Stimulated activated CD4-positive, alpha-beta T cell treated with anti-CD3 and anti-CD28 coated beads, Interleukin-1b, Interleukin-23, amount 100 ng/mL, for 1 hour (primary cell): ENCODE measurements at places on chromosomes 5 and 9.

- no peak for DNase-seq
Measured at GRCh38 chr5:40226906-40227305, 452.8 kb upstream of the PTGER4 start.

DNA sequence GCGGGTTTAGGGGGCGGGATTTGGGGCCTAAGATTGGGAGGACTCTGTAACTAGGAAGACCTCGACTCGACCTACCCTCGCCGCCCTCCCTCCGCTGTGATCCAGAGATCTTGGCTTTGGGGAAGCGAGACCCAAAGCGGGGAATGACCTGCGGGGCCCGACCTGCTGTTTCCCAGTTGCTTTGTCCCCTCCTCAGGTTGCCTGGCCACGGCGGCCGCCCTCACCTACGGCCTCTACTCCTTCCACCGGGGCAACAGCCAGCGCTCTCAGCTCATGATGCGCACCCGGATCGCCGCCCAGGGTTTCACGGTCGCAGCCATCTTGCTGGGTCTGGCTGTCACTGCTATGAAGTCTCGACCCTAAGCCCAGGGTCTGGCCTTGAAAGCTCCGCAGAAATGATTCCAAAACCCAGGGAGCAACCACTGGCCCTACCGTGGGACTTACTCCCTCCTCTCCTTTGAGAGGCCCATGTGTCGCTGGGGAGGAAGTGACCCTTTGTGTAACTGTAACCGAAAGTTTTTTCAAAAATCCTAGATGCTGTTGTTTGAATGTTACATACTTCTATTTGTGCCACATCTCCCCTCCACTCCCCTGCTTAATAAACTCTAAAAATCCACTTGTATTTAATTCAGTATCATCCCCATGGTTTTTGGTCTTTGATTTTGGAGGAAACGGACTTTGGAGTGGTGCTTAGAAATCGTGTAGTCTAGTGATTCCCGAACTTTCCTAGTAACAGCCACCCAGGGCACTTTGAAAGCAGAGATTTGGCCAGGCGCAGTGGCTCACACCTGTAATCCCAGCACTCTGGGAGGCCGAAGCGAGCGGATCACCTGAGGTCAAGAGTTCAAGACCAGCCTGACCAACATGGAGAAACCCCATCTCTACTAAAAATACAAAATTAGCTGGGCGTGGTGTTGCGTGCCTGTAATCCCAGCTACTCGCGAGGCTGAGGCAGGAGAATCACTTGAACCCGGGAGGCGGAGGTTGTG lies 878 bp downstream of the HIGD2A start:
- no peak for DNase-seq

GRCh38 chr5:57698802-57699201 lies 216.2 kb upstream of the ACTBL2 start:
- no peak for DNase-seq

DNA sequence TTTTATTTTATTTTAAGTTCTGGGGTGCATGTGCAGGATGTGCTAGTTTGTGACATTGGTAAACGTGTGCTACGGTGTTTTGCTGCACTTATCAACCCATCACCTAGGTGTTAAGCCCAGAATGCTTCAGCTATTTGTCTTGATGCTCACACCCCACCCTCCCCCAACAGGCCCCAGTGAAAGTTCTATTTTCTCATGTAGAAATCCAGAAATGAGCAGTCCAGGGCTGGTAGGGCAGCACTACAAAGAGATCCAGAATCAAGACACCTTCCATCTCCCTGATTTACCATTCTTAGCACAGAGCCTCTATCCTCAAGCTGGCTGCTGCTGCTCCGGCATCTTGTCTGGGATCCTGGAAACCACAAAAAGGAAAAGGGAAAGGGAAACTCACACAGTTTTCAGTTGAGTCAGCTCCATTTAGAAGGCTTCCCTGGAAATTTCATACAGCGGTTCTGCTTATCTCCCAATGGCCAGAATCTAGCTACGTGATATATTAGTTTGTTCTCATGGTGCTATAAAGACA lies 85.4 kb upstream of the SMARCA2 start:
- DNase-seq, result no peak

GRCh38 chr5:158294701-158295100 lies 435.8 kb upstream of the CLINT1 start:
- DNase-seq, result no peak

DNA sequence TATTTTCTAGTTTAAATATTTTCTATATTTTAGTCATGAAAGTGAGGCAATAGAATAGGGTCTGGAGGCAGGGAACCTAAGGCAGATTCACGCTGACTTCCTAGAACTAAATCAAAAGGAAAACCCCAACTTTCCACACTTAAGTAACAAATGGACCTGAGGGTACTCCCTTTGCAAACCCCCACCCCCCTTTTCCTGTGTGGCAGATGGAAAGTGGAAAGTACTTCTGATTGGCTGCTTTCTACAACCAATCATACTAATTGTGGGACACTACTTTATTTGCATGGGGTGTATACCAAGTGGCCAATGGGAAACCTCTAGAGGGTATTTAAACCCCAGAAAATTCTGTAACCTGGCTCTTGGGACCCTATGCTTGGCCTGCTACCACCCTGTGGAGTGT lies 4.8 kb upstream of the CENPH start:
- no peak for DNase-seq

GRCh38 chr5:172606156-172606785 lies 34.8 kb upstream of the NEURL1B start:
- DNase-seq, result no peak

DNA sequence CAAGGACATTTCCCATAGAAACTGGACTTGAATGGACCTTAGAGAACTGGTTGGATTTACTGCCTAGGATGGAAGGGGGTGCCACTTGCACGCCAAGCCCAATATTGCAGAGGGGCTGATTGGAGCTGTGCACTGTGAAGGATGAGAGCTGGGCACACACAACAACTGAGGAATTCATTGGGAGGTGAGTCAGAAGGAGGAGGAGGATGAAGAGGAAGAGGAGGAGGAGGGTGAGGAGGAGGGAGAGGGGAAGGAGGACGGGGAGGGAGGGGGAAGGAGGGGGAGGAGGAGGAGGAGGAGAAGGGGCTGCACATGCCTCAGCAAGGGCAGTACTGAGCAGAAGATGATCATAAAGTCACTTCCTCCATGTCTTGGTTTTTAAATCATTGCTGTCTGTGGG lies 5.7 kb upstream of the ICE1 start:
- DNase-seq, result no peak

DNA sequence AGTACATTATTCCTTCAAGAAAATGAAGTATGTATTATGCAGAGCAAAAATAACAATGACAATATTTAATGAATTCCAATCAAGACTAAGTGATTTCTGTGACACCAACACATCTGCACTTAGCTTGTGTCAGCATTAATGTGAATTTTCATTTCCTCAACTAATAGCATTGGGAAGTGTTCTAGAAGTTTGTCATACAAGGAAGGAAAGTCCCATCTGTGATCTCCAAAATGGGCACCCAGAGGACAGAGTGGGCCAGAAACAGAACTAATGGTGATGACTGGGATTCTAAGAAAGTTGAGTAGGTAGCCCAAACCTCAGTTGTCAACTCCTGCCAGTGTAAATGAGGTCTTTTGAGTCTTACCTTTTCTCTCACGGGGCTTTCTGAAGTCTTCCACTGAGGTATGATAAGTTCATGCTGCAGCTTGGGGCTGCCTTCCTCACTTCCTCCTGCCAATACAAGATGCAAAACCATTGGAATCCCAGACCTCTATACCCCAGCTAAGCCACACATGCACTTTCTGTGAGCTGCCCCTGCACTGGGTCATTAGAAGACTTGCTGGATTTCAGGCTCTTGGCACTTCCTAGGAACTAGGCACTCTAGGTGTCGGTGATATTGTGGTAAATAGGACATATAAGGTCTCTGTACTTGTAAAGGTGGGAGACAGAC lies 4.9 kb downstream of the ADAM19 start:
- DNase-seq, result no peak

DNA sequence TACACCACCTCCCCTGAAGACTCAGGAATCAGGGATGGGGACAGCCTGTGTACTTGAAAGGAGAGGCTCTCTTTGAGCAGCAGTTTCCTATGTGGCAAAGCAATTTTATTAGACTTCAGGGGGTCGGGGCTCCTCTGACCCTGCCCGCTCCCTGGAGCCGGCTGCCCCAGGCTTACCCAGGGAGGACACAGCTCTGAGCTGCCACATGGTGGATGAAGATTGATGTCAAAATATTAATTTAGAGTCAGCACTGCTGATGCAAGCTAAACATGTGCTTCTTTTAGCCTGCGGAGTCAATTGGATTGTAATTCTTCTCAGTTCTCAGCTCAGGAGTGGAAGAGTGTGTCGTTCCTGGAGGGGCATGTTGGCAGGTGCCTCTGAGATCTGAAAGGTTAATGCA lies 606.1 kb downstream of the KIF4B start:
- DNase-seq, result no peak

DNA sequence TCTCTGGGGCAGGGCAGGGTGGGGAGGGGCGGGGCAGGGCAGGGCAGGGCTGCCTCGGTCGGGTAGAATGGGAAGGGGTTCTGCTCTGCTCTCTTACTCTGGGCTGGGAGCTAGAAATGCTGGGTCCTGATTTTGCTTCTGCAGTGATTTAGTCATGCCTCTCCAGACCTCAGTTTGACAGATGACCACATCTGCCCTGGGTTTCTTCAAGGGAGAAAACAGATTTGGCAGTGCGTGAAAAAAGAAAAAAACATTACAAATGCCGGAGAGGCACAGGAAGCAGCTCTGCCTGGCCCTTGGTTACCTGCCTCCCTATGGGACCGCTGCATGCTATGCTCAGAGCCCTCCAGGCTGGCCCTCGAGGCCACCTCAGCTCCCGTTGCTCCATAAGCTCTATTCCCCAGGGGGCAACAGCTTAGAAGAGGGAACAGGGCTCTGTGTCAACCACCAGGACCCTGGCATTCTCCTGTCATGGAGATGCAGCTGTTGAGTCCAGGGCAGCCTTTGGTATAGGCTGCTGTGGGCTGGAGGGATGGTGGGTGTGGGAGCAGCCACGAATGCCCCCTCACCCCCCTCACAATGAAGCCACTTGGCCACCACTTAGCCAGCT lies 53.2 kb upstream of the UBTD2 start:
- DNase-seq, result no peak

DNA sequence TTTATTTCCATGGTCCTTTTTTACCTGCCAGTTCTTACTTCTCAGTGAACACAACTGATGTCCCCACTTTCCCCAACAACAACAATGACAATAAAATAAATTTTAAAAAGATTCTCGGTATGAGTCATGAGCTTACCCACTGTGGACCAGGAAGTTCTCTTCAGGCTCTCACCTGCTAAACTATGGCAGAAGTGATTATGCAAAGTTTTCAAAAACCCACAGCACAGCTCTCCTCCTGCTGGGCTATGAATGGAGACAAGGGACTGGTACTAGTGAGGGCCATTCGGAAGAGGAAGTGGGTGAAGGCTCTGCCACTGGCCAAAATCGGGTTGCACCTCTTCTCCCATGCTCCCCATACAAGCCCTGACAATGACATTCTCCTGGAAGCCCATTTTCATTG lies 429.4 kb downstream of the PIK3R1 start:
- DNase-seq, result no peak

DNA sequence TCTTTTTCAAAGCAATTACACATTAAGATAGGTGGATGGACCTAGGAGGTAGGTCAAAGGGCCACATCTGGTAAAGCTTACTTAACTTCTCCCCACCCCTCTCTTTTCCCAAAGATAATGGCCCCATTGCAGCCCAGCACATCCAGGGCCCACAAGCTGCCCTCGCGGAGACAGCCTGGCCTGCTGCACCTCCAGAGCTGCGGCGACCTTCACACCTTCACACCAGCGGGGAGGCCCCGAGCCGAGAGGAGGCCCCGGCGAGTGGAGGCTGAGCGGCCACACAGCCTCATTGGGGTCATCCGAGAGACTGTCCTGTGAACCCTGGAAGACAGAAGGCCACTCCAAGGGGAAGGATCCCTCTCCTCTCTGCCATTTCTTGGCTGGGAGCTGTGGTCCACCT lies 66.5 kb downstream of the ENTREP1 start:
- DNase-seq, result no peak

DNA sequence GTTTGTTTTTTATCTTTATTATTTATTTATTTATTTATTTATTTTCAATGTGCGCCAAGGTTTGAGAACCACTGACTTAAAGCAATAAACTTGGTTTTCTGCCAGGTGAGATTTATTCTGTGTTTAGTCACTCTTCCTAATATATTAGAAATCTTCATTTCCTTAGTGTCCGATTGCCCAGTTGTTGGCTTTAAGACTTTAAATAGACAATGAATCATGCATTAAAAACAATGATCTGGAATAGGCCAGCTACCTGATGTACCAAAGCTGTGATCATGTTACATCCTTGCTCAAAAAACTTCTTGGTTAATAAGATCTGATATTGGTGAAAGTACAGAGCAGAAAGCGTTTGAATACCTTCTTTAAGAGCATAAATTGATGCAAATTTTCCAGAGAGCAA lies 52.1 kb upstream of the ERBIN start:
- DNase-seq, result no peak

- no peak for DNase-seq
Measured at GRCh38 chr5:143582176-143582575, 178.7 kb upstream of the NR3C1 start.

- no peak for DNase-seq
Measured at GRCh38 chr5:100900142-100900795, 2.8 kb downstream of the ST8SIA4 start.

DNA sequence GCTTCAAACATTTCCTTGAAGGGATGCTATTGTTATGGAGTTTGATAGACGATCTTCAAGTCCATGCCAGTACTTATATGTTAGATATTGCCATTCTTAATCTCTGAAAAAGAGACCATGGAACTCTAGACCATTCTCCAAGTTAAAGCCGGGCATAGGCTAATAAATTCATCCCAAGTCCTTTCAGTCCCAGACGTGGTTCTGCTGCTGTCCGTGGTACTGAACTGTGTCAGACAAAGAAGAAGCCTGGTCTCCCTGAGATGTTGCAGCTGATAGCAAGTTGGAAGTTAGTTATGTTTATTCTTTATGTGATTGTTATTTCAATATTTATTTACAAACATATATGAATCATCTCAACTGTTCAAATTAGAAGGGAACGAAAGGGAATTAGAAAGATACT lies 158.7 kb downstream of the NMUR2 start:
- DNase-seq, result no peak

- no peak for DNase-seq
Measured at GRCh38 chr9:123922431-123922830, 7.5 kb downstream of the DENND1A start.

DNA sequence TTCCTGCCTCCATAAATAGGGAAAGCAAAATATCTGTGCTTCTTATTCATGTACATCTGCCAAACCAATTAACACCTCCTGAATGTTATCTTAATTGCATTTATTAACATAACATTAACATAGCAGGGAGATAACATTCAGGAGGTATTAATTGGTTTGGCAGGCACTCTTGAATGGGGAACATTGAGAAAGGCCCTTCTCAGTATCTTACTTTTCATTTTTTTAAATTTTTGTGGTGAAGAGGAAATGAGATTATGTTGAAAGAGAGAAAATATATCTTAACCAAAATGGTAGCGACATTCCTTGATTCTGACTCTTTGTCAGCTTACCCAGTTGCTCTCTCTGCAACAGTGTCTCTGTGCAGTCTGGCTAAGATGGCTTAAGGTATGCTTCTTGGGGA lies 100.4 kb upstream of the TLE1 start:
- DNase-seq, result no peak
